ENCODE measurements at places on chromosomes 13 and 19. TPM values are rescaled to one million over a fixed set of nuclear protein-coding genes. Genes with fewer than 3 reads are reported as not detected.
A peak's percentile ranks its signal among the peaks of the same experiment; 100 is the strongest.

- DNase-seq = no peak
Measured at GRCh38 chr13:98866882-98867281, 111.0 kb downstream of the DOCK9 start.

The CDX2 gene
- 0.62 TPM for total RNA-seq

The SYNGR4 gene
- not detected for total RNA-seq

- peak; percentile 97 for DNase-seq
Measured at GRCh38 chr19:38290631-38291147, 13.4 kb upstream of the C19orf33 start.

GRCh38 chr13:100149389-100149788, 60.5 kb downstream of the PCCA start:
- no peak for DNase-seq

- DNase-seq = peak; percentile 2
Measured at GRCh38 chr13:84399320-84400085, 517.2 kb upstream of the SLITRK1 start.

DNA sequence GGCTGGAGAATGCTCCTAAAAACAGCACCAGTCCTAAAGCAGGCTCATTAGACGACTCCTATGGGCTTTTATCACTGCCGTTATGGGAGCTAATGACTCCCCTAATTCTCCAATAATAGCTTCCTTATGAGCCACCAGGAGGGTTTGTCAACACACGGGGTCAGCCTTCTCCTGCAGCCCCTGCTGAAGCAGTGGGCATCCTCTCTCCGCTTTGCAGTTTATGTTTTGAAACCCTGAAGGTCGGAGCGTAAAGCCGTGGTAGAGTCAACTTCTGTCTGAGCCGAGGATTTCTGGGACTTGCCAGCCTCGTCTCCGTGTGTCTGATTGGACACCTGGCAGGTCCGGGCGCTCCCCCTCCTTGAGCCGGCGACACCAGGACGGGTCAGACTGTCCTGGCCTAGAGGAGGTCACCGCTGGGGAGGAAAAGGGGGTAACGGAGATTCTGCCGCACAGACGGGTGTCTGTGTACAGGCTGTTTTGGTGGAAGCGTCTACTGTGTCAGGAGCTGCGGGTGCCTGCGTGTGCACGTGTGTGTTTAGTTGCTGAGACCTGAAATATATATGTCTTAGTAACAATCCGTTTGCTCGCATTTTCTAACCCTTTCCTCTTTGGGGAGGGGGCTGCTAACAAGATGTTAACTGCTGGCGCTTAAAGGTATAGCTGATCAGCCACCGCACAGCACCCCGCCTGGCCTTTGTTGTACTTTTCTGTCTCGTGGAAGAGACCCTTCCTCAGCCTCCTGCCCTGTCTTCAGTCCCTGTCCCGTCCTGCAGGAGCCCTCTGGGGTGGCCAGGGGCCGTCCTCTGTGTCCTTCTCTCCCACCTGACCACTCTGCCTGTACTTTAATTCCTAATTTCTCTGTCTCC, 1.9 kb downstream of the KDM4B start:
- peak; percentile 49 for DNase-seq

DNA sequence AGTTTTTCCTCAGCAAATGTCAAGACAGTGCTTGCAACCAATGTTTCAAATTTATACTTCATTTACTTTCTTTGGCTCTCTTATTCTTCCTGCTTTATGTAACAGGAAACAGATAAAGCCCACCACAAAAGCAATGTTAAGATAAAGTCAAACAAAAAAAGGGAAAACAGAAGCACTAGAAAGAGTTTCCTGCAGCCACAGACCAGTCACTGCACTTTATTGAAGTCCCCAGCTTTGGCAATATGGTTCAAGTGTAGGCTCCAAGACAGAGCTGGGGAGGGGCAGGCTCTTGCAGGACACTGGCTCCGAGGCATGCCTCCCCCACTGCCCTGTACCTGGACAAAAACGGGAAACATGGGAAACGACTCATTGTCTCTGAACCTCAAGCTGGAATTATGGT, 15.3 kb upstream of the CDC16 start:
- no peak for DNase-seq

DNA sequence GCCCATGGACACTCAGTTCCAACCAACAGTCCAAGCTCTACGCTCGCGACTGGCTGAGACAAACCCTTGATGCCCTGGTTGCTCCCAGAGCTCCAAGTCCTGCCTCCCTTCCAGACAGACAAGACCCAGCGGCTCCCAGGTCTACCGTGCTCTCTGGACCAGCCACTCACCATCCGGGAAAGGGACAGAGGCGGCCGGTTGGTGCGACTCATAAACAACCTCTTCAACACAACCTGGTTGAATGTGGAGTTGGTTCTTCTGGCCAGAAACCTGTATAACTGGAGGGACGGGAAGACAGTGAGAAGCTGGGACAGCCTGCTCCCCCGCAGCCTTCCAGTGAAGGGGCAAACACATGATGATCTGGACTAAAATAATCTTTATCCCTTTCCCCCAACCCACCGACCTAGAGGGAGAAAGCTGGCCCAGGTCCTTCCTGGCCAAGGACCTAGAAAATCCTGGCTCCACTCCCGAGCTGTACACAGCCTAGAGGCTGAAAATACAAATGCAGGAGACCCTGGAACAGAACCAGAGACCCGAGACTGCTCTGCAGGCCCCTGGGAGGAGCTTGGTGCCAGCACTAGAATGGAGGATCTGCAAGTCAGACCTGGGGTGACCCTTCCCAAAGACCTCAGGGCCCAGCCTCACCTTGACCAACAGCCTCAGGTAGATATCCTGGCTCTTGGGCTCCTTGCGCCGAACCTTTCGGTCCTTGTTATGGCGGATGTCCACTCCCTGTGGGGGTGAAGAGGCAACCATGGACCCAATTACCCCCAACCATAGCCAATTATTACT, 1.6 kb downstream of the RPL18 start:
- DNase-seq = no peak

DNA sequence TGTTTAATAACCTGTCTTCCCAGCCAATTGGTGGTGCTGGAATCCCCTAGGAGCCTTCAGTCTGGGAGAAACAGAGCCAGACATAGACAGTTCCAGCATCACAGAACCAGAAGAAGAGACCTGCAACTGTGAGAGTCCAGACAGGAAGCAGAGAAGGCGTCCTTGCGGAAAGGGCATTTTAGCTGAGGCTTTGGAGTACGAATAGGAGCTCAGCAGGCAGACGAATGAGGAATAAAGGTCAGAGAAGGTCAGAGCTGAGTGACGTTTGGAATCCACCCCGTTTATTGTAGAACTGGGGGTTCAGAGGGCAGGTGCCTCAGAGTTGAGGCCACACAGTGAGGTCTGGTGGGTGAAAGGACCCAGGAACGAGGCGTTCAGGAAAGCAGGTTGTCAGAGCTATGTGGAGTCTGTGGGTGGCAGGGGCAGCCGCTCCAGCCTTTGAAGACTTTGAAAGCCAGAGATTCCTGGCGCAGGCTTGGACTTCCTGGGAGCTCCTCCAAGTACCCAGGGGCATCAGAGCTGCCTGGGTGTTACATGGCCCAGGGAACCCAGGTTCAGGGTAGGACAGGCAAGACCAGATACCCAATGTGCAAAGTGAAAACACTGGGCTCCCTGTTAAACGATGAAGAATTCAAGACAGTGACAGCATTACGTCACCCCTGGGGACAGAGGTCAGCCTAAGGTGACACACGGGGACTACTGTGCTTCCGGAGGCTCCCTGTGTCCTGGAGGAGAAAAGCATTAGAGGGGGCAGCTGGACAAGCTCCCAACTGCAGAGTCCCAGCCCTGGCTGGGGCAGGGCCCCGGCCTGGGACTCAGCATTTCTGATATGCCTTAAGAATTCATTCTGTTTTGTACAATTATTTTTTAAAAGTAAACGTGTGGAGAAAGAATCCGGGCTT, 5.5 kb downstream of the ARRDC2 start:
- no peak for DNase-seq

GRCh38 chr13:34128661-34129060, 310.7 kb downstream of the RFC3 start:
- DNase-seq = peak; percentile 68

The ZNF66 gene
- 0.44 TPM for total RNA-seq

The ZNF418 gene
- total RNA-seq = 0.04 TPM

The EBI3 gene
- not detected for total RNA-seq

DNA sequence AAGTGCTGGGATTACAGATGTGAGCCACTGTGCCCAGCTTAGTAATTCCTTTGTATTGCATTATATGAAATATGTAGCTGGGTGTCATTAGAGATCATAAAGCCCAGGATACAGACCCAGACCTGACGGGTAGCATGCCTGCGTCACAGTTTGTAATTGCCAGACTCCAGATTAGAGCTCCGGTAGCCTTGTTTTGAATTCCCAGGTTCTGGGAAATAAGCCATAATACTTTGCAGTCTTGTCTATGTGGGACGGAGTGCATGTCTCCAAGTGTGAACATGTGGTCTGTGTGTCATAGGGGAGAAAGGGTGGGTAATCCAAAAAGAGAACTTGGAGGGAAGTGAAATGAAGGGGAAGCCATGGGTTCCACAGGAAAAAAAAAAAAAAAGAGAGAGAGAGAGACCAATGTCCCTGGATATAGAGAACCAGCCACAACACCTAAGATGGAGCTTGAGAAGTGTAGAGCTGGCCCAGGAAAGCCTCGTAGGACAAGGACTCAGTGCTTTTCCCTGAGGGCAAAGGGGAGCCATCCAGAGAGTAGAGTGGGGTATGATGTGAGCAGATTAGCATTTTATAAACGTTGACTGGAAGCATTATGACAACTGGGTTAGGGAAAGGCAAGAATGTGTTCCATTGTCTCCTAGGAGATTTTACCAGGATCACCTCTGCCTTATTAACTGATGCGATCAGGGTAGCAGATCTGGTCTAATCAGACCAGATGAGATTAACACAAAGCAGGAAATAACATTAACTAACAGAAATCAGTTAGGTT, 2.6 kb downstream of the ZSCAN4 start:
- no peak for DNase-seq

The CNFN gene
- total RNA-seq = 4.1 TPM

The ZNF345 gene
- 1.3 TPM for total RNA-seq

GRCh38 chr13:46575301-46575771, 22.4 kb downstream of the LRCH1 start:
- DNase-seq = no peak

DNA sequence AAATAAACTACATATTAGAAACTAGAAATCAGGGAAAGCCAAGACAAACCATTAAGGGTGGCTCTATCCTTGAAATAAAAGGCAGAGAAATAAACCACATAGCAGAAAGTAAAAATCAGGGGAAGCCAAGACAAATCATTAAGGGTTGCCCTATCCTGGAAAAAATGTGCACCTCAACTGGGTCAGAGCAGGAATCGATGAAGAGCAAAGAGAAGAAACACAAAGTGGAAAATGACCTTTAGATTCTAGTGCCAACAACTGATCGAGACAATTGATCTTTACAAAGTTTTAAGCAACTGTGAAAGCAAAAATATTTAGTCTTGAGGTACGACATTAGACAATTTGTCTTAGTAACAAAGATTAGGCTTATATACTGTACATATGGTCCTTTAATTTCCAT, 26.6 kb downstream of the KLF12 start:
- no peak for DNase-seq

The GAPDHS gene
- total RNA-seq = not detected

The OR7A17 gene
- total RNA-seq = not detected

GRCh38 chr19:41521931-41522555, 53.9 kb upstream of the CEACAM21 start:
- DNase-seq = no peak

- peak; percentile 15 for DNase-seq
Measured at GRCh38 chr19:33221638-33222037, 4.0 kb downstream of the SLC7A10 start.

GRCh38 chr19:29476528-29476927, 49.3 kb upstream of the VSTM2B start:
- no peak for DNase-seq
